ENCODE measurements at places on chromosomes 7 and 10.
A peak's percentile ranks its signal among the peaks of the same experiment; 100 is the strongest.

DNA sequence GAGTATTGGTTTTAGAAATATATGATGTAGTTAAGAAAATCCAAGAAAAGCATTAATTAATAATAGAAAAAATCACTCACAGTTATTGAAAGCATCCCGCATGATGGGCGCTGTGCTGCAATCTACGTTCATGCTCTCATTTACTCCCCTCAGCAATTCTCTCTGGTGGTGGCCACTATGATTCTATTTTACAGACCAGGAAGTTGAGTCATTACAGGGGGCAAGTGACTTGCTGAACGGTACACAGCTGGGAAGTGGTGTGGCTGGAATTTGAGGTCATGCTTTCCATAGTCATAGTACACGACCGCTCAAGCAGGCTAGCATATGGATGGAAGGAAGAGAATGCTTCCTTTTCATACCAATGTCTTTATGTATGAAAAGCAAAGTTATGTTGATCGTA, 117.4 kb downstream of the TES start:
- peak; percentile 39 for DNase-seq

DNA sequence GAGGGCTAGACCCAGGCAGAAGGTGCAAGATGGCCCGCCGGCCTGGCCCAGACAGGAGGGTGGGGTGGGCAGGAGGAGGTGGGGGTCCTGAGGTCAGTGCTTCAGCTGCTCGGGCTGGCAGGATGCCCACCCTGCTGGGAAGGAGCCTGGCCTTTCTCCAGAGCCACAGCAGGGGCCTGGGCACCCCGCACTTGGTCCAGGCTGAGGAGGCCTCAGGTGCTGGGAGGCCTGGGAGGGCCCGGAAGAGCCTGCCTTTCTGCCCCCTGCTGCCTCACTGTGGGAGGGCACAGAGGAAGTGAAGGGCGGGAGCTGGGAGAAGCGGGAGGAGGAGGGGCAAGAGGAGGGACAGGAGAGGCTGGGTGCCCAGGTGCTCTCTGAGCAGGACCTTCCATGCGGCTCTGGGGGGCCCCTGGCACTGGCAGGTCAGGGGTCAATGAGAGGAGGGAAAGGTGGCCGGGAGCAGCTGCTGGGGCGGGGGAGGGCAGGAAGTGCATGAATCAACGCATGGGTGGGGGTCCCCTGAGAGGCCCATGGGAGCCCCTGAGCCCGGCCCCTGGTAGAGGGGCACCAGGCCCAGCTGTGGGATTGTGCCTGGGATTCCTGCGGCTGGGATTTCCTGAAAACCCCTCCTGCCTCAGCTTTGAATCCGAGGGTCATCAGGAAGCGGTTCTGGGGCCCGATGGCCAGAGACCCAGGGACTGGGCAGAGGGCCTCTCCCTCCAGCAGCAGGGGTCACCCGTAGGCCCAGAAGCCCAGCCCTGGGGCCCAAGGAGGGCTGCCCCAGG, 49.9 kb downstream of the PWWP2B start:
- DNase-seq = peak; percentile 62

DNA sequence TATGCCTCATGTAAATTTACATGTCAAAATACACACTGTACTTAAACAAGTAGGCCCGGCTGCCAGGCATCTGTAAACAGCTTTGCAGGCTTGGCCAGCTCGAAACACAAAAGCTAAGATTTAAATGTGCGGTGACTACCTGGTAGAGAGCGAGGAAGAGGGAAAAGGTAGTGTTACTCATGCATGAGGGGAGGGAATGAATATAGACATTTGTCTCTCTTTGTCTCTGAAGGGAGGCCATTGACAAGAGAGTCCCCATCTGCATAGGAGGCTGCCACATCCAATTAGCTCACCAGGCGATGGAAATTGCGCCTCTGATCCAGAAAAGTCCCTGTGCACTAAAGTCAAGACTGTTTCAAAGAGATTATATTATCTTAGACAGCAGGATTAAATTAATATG, 535.8 kb downstream of the PTPRN2 start:
- DNase-seq = no peak

GRCh38 chr7:157210682-157211081, 72.0 kb downstream of the UBE3C start:
- no peak for DNase-seq

DNA sequence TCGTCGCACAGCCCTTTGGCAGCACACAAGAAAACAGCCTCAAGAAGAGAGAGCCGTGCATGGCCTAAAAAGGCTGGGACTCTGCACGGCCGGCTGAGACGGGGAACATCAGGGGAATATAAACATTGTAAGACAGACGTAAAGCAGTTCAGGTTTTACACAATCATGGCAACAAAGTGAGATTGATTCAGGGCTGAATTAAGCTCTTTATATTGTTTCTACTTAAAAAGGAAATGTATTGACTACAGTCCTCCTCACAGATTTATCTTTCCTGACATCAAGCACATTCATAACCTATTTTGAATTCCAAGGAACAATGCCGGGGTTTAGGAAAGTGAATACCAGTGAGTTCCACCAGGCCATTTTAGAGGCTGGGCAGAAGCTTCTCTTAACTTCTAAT, 25.2 kb downstream of the SORBS1 start:
- DNase-seq = no peak

DNA sequence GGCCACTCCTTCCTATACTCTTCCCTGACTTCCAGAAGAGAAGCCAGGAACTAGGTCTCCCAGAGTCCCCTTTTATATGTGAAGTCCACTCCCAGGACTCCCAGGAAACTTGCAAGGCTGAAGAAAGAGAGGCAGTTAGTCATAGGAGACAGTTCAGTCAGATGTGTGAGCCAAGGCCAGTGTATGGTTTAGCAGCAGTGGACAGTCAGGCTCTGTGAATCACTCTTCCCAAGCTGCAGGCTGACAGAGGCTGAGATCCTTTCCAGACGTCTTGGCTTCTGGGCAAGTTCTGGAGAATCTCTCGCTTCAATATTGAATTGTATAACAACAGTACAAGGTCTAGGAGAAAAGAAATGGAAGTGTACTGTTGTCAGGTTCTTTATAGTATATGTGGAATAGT, 26.9 kb downstream of the BLVRA start:
- peak; percentile 75 for DNase-seq

- DNase-seq = no peak
Measured at GRCh38 chr7:143325240-143325639, 9.3 kb downstream of the CLCN1 start.

DNA sequence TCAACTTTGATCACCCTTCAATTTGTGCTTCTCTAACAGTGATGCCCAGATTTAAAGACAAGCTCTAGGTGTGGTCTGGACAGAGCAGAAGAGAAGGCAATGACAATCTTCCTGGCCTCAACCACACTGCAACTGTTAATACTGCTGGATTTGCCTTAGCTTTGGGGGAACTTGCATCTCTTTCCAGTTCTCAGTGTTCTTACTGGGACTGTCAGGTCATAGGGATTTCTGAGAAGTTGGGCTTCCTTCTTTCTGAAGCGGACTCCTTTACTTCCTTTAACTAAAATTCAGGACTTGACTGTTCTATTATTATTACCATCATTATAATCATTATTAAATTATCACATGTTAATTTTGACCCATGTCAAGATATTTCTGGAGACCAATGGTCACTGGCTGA, 80.8 kb downstream of the OSBPL3 start:
- DNase-seq = no peak

- peak; percentile 93 for DNase-seq
Measured at GRCh38 chr7:122886357-122887081, at the start of gene CADPS2. CADPS2 (minus strand) TSS chr7:122886460; CDS start chr7:122886337, 123 bp downstream.

DNA sequence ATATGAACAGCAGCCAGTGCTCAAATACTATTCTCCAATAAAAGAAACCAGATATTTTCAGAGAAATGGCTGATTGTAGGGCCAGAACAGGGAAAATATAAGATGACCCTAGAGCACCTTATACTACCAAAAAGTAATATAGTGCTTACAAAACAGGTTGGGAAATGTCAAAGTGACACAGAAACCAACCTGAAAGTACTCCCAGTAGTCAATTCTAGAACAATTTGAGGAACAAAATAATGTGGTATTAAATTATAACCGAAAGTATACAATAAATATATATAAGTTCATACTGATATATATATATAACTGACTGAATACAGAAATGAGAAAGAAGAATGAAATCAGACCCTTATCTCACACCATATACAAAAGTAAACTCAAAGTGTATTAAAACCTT, 657.2 kb upstream of the PHF14 start:
- DNase-seq = no peak

DNA sequence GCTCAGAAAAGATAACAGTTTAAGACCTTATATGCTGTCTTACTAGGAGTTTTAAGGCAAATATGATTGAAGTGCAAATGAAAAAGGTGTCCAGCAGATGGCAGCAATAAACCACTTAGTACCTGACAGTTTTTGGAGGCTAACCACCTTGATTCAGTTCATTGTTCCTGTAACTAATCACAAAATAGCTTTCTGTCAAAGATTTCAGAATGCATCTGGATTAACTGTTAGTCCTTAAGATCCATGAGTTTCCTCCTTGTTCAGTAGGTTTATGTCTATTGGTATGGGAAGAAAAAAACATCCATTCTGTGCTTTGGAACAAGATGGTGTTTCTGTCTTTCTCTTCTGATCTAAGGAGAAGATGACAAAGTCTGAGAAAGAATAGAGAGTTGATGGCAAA, 46.6 kb downstream of the CCSER2 start:
- DNase-seq = peak; percentile 4

DNA sequence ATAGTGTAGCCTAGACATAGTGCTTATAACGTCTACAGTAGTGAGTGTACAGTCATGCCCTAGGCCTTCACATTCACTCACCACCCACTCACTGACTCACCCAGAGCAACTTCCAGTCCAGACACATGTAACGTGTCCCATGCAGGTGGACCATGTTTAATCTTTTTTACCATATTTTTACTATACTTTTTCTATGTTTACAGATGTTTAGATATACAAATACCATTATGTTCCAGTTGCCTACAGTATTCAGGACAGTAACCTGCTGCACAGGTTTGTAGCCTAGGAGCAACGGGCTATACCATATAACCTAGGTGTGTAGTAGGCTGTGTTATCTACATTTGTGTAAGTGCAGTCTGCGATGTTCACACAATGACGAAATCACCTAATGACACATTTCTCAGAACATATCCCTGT, 11.0 kb downstream of the MPP7 start:
- peak; percentile 51 for DNase-seq

DNA sequence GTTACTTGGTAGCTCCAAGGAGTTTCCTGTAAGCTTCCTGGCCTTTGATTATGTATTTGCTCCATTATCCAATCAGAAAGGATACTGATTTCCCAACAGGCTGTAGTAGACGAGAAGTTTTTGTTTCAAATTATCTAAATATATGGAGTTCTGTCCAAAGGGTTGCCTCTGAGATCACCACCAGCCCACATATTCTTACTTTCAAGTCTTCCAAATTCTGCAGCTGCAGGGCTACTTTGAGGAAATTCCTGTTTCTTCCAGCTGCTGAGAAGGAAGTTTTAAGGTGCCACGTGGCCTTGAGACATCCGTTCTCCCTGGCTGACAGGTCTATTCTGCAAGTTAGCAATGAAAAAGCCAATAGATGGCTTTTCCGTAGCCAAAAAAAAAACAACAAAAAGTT, 286.0 kb downstream of the TWIST1 start:
- no peak for DNase-seq
